ENCODE measurements at places on chromosomes 5 and 9. TPM values are rescaled to one million over a fixed set of nuclear protein-coding genes. Genes with fewer than 3 reads are reported as not detected.

SAP30L gene
- polyA plus RNA-seq, result 44.8 TPM

PCDHGB7 gene
- polyA plus RNA-seq, result 2.7 TPM

FBP1 gene
- polyA plus RNA-seq, result 61.1 TPM

CCDC192 gene
- 0.56 TPM for polyA plus RNA-seq

TMCO6 gene
- polyA plus RNA-seq, result 44.7 TPM

GAPT gene
- 0.56 TPM for polyA plus RNA-seq

FABP6 gene
- 12.6 TPM for polyA plus RNA-seq

LRRC19 gene
- not detected for polyA plus RNA-seq

CCNH gene
- polyA plus RNA-seq, result 75.1 TPM

BICD2 gene
- 14.9 TPM for polyA plus RNA-seq

MCCC2 gene
- 24.0 TPM for polyA plus RNA-seq

ITK gene
- 0.54 TPM for polyA plus RNA-seq

DDX4 gene
- polyA plus RNA-seq, result not detected

ZNF367 gene
- 0.37 TPM for polyA plus RNA-seq

TDRD7 gene
- polyA plus RNA-seq, result 13.3 TPM

OR1Q1 gene
- polyA plus RNA-seq, result not detected

MAMDC2 gene
- polyA plus RNA-seq, result 7.1 TPM

ABO gene
- 20.8 TPM for polyA plus RNA-seq

IFNB1 gene
- polyA plus RNA-seq, result not detected

SLC27A6 gene
- 1.6 TPM for polyA plus RNA-seq

IFNA13 gene
- polyA plus RNA-seq, result not detected

EGR1 gene
- 61.5 TPM for polyA plus RNA-seq

CD14 gene
- 101 TPM for polyA plus RNA-seq

HMCN2 gene
- 2.8 TPM for polyA plus RNA-seq

HMGCS1 gene
- 24.5 TPM for polyA plus RNA-seq

MSX2 gene
- polyA plus RNA-seq, result 0.34 TPM

ZCCHC7 gene
- polyA plus RNA-seq, result 19.4 TPM

LHX3 gene
- polyA plus RNA-seq, result not detected

ANXA6 gene
- 176 TPM for polyA plus RNA-seq

RRAGA gene
- polyA plus RNA-seq, result 95.1 TPM

SLC1A3 gene
- 16.7 TPM for polyA plus RNA-seq

Data from adrenal gland (tissue), 19 donors.